ENCODE measurements at places on chromosomes 4 and X.

GRCh38 chr4:59728496-59728895 lies 1471.6 kb upstream of the ADGRL3 start:
- DNase-seq, result no peak

- no peak for DNase-seq
Observed at GRCh38 chrX:56130436-56130835, 101.7 kb upstream of the KLF8 start.

GRCh38 chrX:1480082-1480785 lies 27.5 kb upstream of the ASMTL start:
- no peak for DNase-seq

DNA sequence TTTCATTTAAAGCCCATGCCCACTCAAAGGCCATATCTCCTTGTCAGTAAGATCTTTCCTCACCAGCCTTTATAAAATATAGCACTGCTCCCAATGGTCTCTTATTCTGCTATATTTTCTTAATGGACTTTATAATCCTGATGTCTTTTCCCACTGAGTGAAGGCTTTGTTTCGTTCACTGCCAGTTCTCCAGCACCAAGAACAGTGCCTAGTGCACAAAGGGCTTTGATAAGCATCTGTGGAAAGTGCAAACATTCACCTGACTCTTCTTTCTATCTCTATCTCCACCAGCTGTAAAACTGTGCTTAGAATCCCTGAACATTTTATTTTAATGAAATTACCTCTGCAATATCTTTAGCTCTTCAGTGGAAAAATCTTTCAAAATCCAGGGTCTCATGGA lies 573.9 kb upstream of the MAGEB2 start:
- no peak for DNase-seq

- DNase-seq, result no peak
Observed at GRCh38 chr4:1759170-1759817, 33.8 kb upstream of the FGFR3 start.

DNA sequence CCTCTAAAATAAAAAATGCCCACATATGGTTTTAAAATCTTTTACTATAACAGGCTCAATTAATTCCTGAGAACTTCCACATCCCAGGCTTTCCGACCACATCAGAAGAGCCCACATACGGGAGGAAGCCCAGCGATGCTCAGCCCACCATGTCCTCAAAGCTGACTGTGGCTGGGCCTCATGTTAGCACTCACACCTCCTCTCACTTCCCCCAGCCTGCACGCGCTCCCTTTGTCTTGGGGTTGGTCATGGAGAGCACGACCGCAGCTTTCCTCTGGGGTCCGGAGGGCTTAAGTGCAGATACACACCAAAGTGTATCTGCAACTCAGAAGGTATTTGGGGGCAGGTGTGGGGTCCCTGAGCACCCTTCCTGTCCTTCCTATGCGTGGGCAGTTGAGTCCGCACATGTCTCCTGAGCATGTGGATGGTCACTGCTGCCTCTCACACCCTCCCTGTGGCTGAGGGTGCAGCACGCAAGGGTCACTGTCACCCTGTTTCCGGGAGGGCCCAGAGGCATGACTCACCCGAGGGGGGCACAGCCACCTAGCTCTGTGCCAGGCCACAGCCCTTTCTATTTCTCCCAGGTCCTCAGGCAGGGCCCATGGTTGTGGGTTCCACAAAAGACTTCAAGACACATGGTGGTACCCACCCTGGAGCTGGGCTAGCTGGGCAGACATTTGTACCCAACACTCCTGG lies 21.2 kb downstream of the WDR1 start:
- no peak for DNase-seq

DNA sequence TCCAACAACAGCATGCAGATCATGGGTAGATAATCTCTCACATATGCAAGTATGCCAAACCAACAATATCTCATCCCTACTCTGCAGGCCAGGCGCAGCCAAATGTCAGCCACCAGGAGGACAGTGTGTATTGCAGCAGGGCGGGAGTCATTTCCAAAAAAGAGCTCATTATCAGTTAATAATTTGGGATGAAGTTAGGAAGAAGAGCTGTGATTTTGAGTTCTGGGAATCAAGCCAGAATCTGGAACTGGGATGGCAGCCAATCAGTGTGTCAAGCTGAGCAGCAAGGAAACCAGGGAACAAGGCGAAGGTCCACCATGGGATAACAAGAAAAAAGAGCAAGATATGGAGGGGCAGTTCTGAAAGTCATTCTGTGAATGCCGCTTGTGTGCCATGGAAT lies 88.2 kb upstream of the CAMK2D start:
- no peak for DNase-seq

DNA sequence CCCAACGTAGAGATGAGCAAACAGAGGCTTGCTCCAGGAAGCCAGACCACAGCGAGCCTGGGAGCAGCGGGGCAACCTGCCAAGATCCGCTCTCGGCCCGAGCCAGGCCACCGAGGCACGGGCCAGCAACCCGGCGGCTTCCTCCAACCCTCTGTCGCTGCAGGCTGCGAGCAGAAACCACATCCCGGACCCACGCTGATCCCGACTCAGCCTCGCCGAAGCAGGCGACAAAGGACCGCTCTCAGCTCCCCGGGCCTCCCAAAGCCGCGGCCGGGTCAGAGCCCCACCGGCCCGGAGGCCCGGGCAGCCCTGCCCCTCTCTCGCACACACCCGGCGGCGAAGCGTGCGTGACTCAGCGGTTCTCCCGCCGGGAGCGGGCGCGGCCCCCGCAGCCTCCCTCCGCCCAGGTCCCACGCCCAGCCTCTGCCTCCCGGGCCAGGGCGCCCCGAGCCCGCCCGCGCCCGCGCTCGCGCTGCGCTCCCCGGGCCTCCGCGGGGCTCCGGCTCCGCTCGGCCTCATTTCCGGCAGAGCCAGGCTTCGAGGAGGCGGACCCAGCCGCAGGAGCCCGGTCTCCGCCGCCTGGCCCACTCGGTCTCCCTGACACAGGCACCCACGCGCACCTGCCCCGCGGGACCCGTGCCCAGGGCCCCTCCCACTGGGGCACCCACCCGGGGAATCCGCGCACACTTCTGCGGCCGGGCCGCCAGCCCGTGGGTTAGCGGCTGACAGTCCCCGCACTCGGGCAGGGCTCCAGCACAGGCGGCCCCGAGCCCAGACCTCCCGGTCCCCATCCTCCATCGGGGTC lies 1.7 kb downstream of the PPP2R2C start:
- peak; percentile 44 for DNase-seq

- no peak for DNase-seq
Observed at GRCh38 chrX:69961365-69962072, 88.2 kb downstream of the AWAT2 start.

DNA sequence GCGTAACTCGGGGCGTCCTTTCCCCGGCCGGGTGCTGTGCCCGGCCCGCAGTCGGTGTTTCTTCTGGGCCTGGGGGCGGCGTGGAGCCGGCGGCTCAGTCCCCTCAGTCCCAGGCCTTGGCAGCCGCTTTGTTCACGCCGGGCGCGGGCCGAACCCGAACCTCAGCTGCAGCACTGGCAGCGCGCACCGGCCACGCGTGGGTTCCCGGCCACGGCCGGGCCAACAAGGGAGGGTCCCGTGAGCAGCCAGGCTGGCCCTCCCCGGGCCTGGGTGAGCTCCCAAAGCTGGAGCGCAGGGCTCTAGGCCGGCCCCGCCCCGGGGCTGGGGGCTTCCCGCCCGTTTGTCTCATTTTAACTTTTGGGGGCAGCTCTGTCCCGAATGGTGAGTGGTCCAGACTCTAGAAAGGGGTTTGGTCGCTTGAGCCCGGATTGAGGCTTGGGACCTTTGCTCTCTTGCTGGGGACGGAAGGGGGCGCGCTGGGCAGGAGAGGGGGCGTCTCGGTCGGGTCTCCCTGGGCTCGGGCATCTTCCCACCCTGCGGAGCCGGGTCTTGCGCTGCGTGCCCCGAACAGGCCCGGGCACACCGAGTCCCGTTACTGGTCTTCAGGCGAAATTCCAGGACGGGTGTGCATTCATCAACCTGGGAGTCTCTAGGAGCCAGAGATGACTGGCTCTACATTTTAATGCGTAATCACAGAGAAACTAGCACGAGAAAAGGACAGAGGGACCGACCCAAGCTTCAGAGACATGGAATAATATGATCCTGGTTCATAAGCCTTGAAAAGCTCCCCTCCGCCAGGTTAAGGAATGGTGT lies 177.1 kb downstream of the CBR4 start:
- DNase-seq, result peak; percentile 71

- DNase-seq, result no peak
Observed at GRCh38 chr4:147103403-147103946, 157.8 kb upstream of the TTC29 start.

DNA sequence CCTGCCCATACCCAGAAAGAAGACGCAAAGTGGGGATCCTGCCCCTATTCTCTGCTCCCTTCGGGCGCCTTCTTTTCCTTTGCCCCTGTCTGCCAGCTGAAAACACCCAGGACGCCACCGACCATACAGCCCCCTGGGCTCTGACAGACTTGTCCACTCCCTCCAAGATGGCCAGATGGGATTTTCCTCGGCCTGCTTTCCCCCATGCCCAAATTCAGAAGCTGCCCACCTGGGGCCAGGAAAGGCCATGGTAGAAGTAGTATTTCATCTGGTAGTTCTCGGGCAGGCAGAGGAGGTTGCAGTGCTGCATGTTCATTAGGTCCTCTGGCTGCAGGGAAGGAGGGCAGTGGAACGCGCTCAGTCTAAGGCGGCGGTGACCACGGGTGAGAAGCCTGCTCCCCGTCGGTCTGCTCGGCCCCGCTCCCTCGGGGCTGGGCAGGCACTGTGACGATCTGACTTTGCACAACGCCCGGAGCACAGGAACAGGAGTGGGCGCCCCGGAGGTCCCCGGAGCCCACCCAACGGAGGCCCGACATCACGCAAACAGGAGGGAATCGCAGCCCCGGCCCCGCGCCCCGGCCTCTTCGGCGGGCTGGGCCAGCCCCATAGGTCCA lies 582 bp downstream of the NAA10 start:
- no peak for DNase-seq

DNA sequence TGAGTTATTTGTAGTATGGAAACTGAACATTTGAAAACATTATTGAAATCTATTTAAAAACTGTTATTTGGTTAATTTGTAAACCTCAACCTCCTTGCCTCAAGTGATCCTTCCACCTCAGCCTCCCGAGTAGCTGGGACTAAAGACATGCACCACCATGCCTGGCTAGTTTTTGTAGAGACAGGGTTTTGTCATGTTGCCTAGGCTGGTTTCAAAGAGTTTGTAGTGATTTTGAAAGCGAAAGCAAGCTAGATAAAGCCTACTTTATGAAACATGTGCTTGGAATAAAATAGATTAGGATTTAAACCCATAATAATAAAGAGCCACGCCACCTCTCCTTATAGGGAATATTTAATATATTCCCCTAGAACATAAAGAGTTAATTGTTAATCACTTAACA lies 23.5 kb downstream of the ARSJ start:
- no peak for DNase-seq

DNA sequence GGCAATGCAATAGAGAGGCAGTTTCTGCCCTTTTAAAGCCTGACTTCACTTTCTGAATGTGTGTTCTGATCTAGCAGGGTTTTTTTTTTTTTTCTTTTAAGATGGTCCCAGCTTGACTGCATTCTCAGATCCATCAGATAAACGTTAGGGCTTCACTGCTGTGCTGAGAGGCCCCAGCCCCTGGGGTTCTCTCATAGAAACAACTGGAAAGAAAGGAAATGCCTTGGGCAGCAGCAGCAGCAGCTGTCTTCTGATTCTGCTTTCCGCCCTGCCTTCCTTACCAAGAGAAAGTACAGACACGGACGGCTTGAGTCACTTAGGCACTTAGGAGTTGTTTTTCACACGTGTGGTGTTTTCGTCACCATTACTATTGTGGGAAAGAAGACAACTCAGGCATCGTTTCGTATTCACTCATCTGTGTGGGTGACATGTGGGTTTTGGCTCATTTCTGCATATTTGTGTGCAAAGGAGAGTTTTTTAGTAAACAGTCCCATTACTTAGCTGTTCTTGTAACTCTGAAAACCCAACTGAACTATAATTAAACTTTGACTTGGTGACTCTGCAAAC lies 172.0 kb downstream of the PTTG2 start:
- no peak for DNase-seq

DNA sequence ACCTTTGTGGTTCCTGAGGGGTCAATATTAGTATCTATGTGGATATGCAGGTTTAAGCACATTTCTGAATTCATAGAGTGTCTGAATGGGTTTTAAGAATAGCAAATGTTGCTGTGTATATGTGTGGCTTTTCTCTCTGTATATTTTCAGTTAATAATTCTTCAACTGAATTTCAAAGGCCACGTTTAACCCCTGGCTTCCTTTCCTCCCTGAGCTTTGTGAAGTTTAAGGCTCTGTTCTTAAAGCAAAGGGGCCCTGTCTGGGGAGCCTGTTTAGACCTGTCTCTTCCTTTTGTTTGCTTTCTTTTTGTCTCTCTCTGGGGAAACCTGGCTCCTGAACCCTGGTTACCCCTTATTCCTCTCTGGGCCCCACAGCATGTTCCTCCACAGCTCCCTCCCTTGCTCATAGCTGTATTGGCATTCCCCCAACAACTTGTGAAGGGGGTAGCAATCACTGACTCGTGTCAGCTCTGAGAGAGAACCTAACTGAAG lies 139.1 kb downstream of the COL4A6 start:
- no peak for DNase-seq

GRCh38 chr4:30718021-30718542 lies 2.1 kb upstream of the PCDH7 start:
- peak; percentile 65 for DNase-seq
